ENCODE measurements at places on chromosomes 11 and 22.

DNA sequence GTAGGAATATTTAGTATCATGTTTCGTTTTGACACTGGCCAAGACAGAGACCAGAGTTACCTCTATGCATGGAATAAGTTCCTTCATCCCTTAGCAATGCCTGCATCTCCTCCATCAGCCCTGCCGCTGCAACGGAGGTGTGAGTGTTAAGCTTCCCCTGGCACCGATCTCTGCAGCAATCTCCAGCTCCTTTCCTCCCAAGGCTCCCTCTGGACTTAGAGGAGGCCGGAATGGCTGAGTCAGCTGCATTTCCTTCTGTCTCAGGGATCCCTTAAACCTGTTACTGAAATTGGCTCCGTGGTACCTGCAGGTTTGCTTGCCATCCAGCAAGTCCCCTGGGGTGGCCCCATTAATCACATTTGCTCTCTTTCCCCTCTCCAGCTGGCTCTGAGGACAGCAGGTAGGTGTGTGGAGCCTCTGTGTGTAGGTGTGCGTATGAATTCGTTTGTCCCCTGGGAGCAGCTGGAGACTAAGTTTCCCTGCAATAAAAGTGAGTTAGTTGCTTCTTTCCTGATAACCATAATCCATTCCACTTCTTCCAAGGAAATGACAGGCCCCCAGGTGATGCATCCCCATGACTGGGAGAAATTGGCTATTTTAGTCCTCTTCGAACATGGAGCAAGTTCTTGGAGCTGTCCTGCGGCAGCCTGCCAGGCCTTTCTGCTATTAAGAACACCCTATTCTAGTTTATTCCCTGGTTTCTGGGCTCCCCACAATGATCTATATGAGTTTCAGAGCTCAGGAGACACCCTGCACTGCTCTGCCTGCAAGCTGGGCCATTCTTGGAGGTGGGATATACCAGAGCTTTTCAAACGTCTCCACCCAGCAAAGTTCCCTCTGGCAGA, 457.2 kb upstream of the CADM1 start:
- no peak for DNase-seq

- DNase-seq = no peak
Measured at GRCh38 chr22:42281284-42281683, 10.8 kb upstream of the TCF20 start.

GRCh38 chr11:11416502-11416901, 63.5 kb upstream of the CSNK2A3 start:
- DNase-seq = no peak

- DNase-seq = no peak
Measured at GRCh38 chr11:130391711-130392110, 36.7 kb downstream of the ADAMTS8 start.

DNA sequence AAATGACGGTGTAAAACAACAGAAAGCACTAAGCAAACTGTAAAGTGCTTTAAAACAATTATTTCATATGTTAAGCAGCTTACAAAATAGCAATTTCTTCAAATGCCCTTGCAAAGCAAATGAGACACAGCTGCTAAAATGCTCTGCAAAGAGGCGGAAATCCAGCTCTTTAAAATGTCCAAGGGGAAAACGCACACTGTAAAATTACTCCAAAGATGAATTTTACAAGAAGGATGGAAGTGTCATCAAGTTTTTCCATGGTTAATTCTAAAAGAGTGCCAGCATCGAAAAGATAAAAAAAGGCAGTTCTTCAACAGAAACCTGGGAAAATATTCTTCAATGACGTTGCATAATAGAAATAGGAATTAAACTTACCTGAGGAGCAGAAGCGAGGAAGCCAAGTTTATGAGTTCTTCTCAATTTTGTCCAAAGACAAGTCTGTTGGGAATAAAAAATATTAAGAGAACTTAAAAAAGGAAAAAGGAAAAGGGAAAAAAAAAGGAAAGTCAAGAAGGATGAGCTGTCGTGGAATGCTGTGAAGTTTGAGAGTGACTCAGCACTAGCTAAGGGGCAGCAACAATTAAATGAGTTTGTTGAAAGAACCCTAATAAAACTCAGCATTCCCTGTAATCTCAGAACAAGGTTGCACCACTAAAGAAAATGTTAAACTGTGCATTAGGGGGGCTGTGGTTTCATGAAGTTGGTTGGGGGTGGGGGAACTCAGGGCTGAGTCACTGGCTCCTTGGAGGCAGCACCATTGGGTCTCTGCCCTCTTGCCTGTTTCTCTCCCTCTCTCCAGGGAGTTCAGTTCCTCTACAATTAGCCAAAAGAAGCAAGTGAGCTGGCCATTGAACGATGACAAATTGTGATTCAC, 64.2 kb upstream of the BLID start:
- peak; percentile 73 for DNase-seq

DNA sequence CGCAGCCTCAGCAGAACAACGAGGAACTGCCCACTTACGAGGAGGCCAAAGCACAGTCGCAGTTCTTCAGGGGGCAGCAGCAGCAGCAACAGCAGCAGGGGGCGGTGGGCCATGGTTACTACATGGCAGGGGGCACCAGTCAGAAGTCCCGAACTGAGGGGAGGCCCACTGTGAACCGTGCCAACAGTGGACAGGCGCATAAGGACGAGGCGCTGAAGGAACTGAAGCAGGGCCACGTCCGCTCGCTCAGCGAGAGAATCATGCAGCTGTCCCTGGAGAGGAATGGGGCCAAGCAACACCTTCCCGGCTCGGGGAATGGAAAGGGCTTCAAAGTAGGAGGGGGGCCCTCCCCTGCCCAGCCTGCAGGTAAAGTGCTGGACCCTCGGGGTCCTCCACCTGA, 31.6 kb downstream of the AMOTL1 start:
- DNase-seq = no peak

DNA sequence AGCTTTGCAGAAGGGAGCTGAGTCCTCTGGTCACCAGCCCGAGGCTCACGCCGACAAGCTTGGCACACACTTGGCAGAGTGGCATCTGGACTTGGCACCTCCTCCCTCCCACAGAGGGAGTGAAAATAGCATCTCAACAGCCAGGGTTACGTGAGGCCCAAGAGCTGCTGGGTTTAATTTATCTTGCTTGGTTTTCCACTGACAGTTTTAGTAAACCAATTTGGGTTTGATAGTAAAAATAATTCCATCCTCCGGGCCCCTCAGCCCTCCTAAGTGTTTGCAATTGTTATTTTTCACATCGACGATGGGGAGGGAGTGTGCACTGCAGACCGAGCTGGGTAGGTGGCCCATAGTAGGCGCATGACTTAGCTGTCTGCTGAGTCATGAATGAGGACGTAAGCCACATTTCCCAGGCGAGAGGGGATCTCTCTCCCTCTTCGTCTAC, 107.6 kb upstream of the ASPHD2 start:
- DNase-seq = peak; percentile 86

DNA sequence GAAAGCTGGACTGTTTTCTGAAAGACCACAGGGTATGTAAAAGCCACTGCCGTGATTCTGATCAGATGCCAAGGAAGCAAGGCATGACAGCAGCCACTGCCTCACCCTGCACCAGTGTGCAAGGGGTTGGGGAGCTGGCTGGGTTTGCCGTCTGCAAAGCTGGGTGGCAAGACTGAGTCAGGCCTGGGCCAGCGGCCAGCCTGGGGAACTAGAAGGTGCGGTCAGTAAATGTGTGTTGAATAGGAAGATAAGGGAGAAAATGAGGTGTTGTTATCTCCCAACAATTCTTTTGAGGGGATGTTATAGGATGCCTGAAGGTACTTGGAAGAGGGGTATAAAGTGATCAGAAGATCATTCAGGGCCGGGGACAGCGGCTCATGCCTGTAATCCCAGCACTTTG, 8.0 kb downstream of the VSTM5 start:
- DNase-seq = no peak

- DNase-seq = no peak
Measured at GRCh38 chr22:25402501-25403283, 161.8 kb upstream of the GRK3 start.

DNA sequence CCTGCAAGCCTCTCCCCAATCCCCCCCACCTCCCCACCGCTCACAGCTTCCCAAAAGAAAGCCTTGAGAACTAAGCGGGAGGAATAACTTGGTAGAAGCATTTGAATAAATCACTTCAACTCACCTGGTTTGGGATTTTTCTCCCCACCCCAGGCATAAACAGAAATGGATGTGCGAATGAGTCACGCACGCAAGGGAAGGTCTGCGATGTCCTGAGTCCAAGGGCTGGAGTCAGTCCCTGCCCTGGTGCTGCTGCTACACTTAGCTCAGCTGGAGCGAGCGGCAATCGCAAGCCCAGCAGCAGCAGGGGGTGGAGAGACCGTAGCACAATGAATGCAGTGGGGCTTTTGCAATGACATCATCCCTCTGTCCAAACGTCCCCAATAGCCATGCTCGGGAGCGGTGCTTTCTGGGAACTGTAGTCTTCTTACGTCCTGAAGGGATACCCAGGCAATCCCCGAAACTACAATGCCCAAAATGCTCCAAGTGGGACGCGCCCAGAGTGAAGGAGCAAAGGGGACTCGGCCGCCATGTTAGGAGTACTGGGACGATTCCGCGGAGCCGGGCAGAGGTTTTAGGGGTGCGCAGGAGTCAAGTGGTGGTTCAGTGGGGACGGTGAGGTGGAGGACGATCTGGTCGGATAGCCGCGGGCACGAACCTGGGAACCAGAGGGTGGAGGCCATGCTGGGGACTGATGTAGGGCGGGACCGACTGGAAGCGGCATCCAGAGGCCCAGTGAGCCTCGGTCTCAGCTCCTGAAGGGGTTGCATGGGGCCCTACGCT, at the start of gene RAB30:
Gene RAB30, minus strand, starts transcription at position 331 of the 783 bp plus-strand sequence. CDS start 74,581 bp downstream, outside the sequence.
- peak; percentile 96 for DNase-seq

- no peak for DNase-seq
Measured at GRCh38 chr22:32951807-32952153, 106.4 kb downstream of the SYN3 start.

DNA sequence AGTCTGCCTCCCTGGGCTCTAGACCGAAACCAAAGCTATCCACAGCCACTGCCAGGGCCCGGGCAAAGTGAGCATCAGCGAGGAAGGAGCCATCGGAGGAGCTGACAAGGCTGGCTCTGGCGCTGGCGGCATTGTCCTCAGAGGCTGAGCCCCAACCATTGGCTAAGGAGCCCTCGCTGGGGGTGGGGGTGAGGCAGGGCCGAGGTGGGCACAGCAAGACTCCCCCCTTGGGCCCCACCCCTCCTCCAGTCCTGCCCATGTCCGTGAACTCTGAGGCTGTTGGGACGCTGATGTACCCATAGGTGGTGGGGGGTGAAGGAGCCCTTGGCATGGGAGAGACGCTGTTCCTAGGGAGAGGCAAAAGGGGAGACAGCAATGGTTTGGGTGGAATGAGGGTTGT, 11.2 kb downstream of the ROBO4 start:
- DNase-seq = no peak

GRCh38 chr22:30472994-30473720, 1.3 kb upstream of the SEC14L3 start:
- no peak for DNase-seq

DNA sequence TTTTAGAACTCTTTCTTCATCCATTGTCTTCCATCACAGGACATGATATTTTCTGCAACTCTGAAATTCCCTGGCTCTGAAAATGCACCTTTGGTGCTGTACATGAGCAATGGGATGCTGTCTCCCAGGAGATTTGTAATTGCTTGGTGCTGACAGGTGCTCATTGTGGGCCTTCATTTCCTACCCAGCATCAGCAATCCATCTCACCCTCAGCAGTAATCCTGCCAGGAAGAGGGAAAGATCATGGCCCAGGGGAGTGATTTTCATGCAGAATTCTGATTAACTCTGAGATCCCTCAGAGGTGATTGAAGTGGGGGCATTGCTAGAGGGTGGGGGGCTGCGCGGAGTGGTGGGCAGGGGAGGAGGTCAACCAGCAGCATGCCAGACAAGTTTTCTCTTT, 651.7 kb downstream of the NELL1 start:
- DNase-seq = no peak

- DNase-seq = no peak
Measured at GRCh38 chr11:69292221-69292648, 1.7 kb upstream of the MYEOV start.

DNA sequence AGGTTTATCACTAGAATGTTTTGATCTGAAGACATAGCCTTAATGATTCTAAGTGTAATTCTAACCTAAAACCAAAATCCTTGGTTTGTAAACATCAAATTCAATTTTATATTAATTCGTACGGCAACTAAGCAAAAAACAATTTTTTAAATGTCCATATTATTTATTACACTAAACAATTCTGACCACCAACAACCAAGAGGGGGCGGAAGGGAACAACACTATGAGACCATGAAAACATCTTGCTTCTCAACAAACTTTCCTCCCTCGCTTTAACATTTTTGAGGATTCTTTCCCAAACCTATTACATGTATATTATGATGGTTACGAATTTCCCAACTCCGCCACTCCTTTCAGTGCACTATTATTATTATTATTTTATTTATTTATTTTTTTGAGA, 6.5 kb upstream of the UCP2 start:
- DNase-seq = no peak

- peak; percentile 94 for DNase-seq
Measured at GRCh38 chr11:96012086-96012824, 88.3 kb upstream of the MTMR2 start.

- DNase-seq = no peak
Measured at GRCh38 chr22:25069758-25070481, 117.4 kb downstream of the KIAA1671 start.

DNA sequence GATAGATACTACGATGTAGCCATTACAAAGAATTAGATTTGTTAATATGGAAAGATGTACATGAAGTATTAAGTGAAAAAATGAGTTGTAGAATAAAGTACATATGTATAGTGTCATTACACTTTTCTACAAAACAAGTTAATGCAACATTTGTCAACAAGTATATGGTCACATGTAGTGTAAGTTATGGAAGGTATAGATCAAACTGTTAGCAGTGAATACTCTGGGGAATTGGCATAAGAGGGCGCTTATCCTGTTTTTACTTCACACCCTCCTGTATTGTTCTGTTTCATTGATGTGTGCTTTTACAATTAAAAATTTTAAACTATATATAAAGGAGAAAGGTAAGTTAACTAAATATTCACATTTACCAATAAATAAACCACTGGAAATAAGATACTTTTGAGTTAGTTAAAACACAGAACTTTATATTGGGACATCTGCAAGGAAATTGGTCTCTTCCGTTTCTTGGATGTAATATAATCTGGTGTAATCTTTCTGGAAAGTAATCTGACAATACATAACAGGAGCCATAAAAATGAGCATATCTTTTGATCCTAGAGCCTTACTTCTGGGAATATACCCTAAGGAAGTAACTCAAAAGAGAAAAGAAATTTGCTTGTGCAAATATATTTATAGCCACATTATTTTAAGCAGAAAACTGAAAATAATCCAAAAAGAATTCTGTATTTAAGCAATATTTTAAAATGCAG, 34.5 kb downstream of the CSTPP1 start:
- DNase-seq = no peak

GRCh38 chr11:64608046-64608445, 17.0 kb downstream of the SLC22A12 start:
- no peak for DNase-seq

DNA sequence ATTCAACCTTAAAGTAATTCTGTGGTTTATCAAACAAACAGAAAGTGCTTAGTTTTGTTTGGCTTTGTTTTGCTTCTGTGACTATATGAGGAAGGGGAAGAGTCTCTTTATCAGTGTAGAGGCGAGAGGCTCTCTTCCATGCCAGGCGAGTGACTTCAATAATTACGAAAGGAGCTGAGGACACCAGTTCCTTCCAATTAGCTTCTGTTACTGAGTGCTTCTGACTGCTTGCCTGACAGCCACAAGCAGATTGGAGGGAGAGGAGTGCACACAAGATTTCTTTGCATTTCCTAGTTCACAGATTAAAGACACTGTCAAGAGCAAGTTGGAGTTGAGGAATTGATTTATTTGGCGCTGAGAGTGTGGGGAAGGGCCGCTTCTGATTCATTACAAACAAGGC, 1484.5 kb upstream of the TENM4 start:
- no peak for DNase-seq
